ENCODE measurements at places on chromosomes 3 and 15. TPM values are rescaled to one million over a fixed set of nuclear protein-coding genes. Genes with fewer than 3 reads are reported as not detected.

- no peak overlapping the region for H3K27ac ChIP-seq
- peaks cover 50% of the 10 kb centered on the region for H3K36me3 ChIP-seq
- H3K27me3 ChIP-seq, result no peaks in the 10 kb centered on the region
Measured at GRCh38 chr15:41483115-41483514, 10.6 kb upstream of the ITPKA start.

- DNase-seq, result no peak
- H3K27me3 ChIP-seq, result no peaks in the 10 kb centered on the region
- no peak overlapping the region for H3K4me3 ChIP-seq
- no peak overlapping the region for H3K27ac ChIP-seq
Measured at GRCh38 chr3:46965151-46965550, 11.4 kb downstream of the CCDC12 start.

GOLGA8J gene
- total RNA-seq, result not detected

DNA sequence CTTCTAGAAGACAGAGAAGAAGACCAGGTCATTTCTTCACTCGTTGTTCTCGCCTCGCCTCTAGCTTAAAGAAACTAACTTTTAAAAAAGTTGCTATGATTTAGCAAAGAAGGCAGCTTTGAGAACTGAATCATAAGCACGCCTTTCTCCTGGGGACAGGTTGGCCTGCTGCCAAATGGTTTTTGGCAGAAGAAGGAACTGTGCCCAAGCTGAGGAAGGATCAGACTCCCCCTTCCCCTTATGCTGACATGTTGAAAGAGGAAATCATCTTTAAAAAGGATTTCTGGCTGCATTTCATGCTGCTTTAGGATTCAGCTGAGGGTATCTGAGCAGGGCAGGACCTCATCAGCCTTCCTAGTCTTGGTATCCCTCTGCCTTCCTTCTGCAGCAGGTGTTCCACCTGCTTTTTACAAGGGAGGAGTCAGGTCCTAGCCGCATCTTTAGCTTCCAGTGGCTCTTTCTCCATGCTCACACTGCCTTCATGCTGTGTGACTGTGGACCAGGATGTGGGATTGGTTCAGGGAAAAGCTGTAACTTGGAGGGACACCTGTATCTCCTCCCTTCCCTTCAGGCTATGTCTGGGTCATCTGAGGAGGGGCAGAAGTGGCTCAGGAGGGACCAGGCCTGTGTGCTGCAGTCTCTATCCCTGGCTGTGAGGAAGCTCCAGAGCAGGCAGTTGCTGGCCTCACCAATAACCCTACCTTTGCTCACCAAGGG, 34.1 kb upstream of the HACD2 start:
- no peaks in the 10 kb centered on the region for H3K27me3 ChIP-seq
- H3K4me1 ChIP-seq, result peaks cover 47% of the 10 kb centered on the region
- H3K36me3 ChIP-seq, result peaks cover 15% of the 10 kb centered on the region
- DNase-seq, result no peak
- H3K27ac ChIP-seq, result no peak overlapping the region

GRCh38 chr3:195885036-195885891, 23.1 kb downstream of the TNK2 start:
- DNase-seq, result no peak
- no peak overlapping the region for H3K27ac ChIP-seq
- H3K4me1 ChIP-seq, result peaks cover 10% of the 10 kb centered on the region
- H3K36me3 ChIP-seq, result peaks cover 33% of the 10 kb centered on the region

- no peaks in the 10 kb centered on the region for H3K36me3 ChIP-seq
- H3K4me3 ChIP-seq, result no peak overlapping the region
- no peaks in the 10 kb centered on the region for H3K27me3 ChIP-seq
- no peaks in the 10 kb centered on the region for H3K4me1 ChIP-seq
Measured at GRCh38 chr3:104273046-104273649, 1093.6 kb upstream of the ALCAM start.

- H3K4me3 ChIP-seq, result peak overlapping the region; percentile 88
- no peaks in the 10 kb centered on the region for H3K36me3 ChIP-seq
- peak overlapping the region; percentile 96 for H3K27ac ChIP-seq
- DNase-seq, result no peak
Measured at GRCh38 chr3:141738891-141739363, 829 bp downstream of the RNF7 start.

MINAR1 gene
- total RNA-seq, result 0.23 TPM

GRCh38 chr3:43155464-43156121, 49.7 kb upstream of the POMGNT2 start:
- H3K27me3 ChIP-seq, result no peaks in the 10 kb centered on the region
- H3K36me3 ChIP-seq, result no peaks in the 10 kb centered on the region
- peaks cover 20% of the 10 kb centered on the region for H3K4me1 ChIP-seq
- no peak overlapping the region for H3K4me3 ChIP-seq
- no peak for DNase-seq

GRCh38 chr3:73379465-73379864, 245.3 kb downstream of the PDZRN3 start:
- no peaks in the 10 kb centered on the region for H3K4me1 ChIP-seq
- H3K27me3 ChIP-seq, result no peaks in the 10 kb centered on the region
- no peak for DNase-seq

- peak overlapping the region; percentile 64 for H3K27ac ChIP-seq
- no peak for DNase-seq
- no peak overlapping the region for H3K4me3 ChIP-seq
- no peaks in the 10 kb centered on the region for H3K27me3 ChIP-seq
Measured at GRCh38 chr3:71629711-71630110, 46.2 kb upstream of the FOXP1 start.

- no peaks in the 10 kb centered on the region for H3K36me3 ChIP-seq
- no peak overlapping the region for H3K4me3 ChIP-seq
- DNase-seq, result no peak
- peaks cover 22% of the 10 kb centered on the region for H3K4me1 ChIP-seq
Measured at GRCh38 chr15:26771168-26771567, 1.7 kb downstream of the GABRB3 start.

DNA sequence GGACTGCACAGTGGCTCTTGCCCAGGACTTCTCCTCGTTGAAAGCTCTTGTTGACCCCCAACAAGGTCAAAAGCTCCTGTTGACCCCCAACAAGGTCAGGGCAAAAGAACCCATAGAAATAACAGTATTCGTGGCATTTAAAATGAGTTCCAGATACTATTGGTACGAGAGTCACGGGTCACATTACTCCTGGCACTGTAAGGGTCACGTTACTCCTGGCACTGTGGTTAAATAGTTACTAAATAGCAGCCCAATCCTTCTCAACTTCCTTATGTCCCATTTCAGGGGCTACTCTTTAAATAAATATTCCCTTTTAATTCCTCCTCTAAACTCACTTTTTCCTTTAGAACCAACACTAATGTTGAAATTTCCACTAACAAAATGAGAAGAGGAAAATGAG, 18.2 kb upstream of the ADCY5 start:
- DNase-seq, result no peak
- no peak overlapping the region for H3K4me3 ChIP-seq
- no peaks in the 10 kb centered on the region for H3K36me3 ChIP-seq
- H3K27me3 ChIP-seq, result peaks cover 3% of the 10 kb centered on the region
- H3K27ac ChIP-seq, result no peak overlapping the region

Measured in suprapubic skin (tissue), 4 donors.